ENCODE measurements at places on chromosomes 1 and 21.
A peak's percentile ranks its signal among the peaks of the same experiment; 100 is the strongest.

DNA sequence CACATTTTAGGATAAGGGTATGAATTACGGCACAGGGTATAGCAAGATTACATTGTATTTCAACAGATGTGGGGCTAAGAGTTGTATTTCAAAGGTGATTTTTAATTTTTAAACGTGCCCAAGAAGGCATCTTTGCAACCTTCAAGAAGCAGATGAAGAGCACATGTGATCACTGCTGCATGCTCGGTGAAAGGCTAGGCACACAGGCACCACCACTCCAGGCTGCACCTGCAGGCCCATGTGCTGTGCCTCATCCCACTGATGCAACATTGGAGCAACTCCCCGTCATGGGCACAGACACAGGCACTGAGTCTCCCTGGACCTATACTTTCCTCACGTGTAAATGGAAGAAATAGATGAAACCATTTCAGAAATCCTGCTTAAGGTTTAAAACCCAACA lies 23.5 kb downstream of the UBE2G2 start:
- DNase-seq: no peak

GRCh38 chr1:242567596-242567995 lies 43.1 kb upstream of the PLD5 start:
- DNase-seq: no peak

GRCh38 chr1:65734979-65735378 lies 57.7 kb upstream of the PDE4B start:
- DNase-seq: peak; percentile 22

DNA sequence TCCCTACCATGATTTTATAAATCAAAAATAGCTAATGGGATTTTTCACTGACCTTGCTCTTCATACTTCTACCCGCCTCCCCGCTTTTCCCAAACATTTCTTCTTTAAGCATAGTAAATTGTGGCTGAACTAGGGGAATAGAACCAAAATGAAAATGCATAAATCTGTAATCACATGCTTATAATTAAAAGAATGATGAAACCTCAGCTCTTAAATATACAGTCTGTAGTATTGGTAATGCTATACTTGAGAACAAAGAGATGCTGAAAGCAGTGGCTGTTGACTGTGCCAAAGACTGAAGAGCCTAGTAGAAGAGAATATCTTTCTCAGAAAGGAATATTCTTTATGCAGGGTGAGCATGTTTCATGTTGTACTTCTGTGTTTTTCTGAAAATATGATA lies 249.1 kb downstream of the GREM2 start:
- DNase-seq: no peak

- DNase-seq: peak; percentile 96
These were observed 73.3 kb downstream of the MRPL37 start for GRCh38 chr1:54273092-54273794.

- peak; percentile 31 for DNase-seq
These were observed 16.2 kb downstream of the GIPC2 start for GRCh38 chr1:78061825-78062523.

GRCh38 chr21:37848721-37849490 lies 67.4 kb downstream of the KCNJ6 start:
- peak; percentile 42 for DNase-seq

GRCh38 chr1:235018720-235019444 lies 109.8 kb downstream of the TOMM20 start:
- DNase-seq: no peak

DNA sequence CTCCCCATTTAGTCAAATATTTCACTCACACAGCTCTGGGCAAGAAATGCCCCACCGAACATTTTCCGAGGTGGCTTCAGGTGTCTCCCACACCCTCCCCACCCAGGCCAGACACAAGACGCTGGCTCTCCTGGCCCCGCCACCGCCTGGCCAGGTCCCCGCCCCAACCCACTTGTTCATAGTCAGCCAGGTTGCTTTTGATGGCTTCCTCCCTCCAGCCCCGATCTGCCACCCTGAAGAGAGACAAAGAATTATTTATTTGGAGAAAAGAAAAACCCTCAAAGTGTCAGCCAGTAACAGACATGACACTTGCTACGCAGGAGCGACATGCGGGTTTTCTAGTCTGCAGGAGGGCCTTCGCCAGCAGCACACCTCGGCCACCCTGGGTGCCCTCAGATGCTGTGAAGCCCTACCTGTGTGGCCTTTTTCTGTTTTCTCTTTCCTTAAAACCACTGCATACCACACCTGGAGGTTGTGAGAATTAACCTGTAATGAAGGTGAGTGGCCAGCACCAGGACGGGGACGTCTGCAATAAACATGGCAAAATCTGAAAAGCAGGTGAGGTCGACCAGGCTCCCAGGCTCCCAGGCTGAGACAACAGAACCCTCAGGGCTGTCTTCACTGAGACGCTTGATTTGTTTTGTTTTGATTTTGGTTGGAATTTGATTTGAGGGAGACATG lies 27.2 kb downstream of the SSBP3 start:
- no peak for DNase-seq

DNA sequence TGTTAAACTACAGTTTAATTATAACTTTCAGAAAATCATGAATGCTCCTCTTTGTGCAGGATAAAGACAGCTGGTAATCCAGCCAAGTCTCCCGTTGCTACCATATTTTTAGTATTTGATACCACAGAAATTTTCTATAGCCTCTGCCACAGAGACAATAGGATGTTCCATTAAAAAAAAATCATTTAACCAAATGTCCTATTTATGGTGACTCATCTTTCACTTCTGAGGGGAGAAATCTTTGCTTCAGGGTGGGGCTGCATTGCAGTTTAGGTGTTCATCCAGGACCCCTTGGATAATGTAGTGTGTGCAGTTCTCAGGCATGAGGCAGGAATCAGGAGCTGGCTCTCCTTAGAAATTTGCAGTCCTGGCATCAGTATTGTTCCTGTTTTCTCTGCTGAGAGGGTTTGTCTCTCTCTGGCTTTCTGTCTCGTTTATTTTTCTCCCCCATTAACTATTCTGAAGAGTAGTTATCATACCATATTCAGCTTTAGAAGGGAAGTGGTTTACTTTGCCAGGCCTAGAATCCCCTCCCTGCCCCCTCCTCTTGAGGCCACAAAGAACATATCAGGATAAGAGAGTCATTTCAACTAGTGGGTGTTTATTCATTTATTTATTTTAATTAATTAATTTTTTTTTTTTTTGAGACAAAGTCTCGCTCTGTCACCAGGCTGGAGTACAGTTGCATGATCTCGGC lies 3.1 kb downstream of the PRUNE1 start:
- no peak for DNase-seq

DNA sequence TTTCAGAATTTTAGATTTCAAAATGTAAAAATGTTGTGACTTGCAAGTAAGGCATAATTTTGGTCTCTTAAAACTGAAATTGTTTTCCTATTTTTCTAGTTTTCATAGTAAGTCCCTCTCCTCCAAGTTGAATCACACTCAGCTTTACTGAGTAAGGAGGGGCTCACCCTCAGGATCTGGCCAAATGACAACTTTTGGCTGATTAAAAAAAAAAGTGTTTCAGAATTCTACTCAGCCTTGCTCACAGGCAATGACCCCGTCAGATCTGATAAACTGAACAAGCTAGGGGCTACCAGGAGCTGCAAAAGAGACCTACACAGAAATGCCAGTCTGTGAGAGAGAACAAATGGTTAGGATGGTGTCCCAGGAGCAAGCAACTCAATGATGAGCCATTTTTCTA lies 159.8 kb downstream of the PBX1 start:
- DNase-seq: no peak

GRCh38 chr1:240344918-240345317 lies 253.2 kb downstream of the FMN2 start:
- no peak for DNase-seq

GRCh38 chr1:109277434-109278204 lies 5.3 kb downstream of the PSRC1 start:
- DNase-seq: peak; percentile 86

DNA sequence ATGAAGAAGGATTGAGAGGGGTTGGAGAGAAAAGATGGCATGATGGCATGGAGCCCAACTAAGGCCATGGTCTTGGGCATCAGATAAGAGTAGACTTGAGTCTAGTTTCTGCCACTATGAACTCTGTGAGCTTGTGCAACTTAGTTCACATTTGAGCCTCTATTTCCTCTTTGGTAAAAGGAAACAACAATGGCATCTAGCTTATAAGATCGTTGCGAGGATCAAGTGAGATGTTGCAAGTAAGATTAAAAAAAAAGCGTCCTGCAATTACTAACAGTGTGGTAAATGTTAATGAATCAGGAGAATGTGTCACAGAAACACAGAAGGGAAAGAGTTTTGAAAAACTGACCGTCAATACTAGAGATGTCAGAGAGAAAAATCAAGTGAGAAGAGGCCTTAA lies 202.9 kb upstream of the FGGY start:
- no peak for DNase-seq

GRCh38 chr1:100760511-100760910 lies 41.0 kb downstream of the VCAM1 start:
- no peak for DNase-seq

GRCh38 chr1:244077473-244078220 lies 26.6 kb downstream of the ZBTB18 start:
- no peak for DNase-seq
